AG04450 (cell line): ENCODE measurements at places on chromosomes 7 and 10. TPM values are rescaled to one million over a fixed set of nuclear protein-coding genes. Genes with fewer than 3 reads are reported as not detected.

The TEX47 gene
- not detected in 2 replicates for polyA plus RNA-seq

The SLC18A3 gene
- polyA plus RNA-seq: not detected in 2 replicates

GRCh38 chr7:2824678-2825461, 19.2 kb downstream of the GNA12 start:
- no peak for DNase-seq

GRCh38 chr7:18216270-18216669, 188.6 kb upstream of the PRPS1L1 start:
- DNase-seq: no peak

DNA sequence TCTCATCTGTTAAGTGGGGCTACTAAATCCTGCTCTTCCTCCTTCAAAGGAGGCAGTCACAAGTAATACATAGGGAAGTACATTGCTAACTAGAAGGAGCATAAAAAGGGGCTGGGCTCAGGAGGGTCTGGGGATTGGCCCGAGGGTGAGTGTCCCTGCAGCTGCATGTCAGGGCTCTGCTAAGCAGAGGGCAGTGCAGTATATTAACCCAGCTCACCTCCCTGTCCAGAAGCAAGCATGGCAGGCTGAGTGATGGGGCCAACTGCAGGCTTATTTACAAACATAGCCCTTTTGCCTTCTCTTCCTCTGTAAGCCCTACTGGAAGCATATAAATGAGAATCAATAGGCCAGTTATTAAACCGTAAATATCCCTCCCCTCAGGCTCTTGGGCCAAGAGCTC, 143.2 kb upstream of the PCBD1 start:
- no peak for DNase-seq
